Bronchial epithelial cell (primary cell): ENCODE measurements at places on chromosomes 1 and 21. TPM values are rescaled to one million over a fixed set of nuclear protein-coding genes. Genes with fewer than 3 reads are reported as not detected.

PRAMEF13 gene
- not detected in 2 replicates for total RNA-seq

CALML6 gene
- under 0.01 and 0.77 TPM in 2 replicates for total RNA-seq

CYP4A22 gene
- not detected in 2 replicates for total RNA-seq

EDN2 gene
- total RNA-seq = 1.6 and 13.3 TPM in 2 replicates

ADCY10 gene
- 0.26 TPM in 2 replicates for total RNA-seq

PIGV gene
- 14.2 and 20.2 TPM in 2 replicates for total RNA-seq

CFAP107 gene
- total RNA-seq = not detected in 2 replicates

RGS1 gene
- total RNA-seq = not detected in 2 replicates

ATP6V1G3 gene
- total RNA-seq = not detected in 2 replicates

GUCA2B gene
- total RNA-seq = not detected in 2 replicates

PLA2G2D gene
- not detected in 2 replicates for total RNA-seq

ASCL5 gene
- under 0.01 and 0.13 TPM in 2 replicates for total RNA-seq
